Omental fat pad (tissue), 4 donors: ENCODE measurements at places on chromosomes 4 and X.

- DNase-seq: no peak
Measured at GRCh38 chr4:970854-971520, 2.4 kb downstream of the DGKQ start.

DNA sequence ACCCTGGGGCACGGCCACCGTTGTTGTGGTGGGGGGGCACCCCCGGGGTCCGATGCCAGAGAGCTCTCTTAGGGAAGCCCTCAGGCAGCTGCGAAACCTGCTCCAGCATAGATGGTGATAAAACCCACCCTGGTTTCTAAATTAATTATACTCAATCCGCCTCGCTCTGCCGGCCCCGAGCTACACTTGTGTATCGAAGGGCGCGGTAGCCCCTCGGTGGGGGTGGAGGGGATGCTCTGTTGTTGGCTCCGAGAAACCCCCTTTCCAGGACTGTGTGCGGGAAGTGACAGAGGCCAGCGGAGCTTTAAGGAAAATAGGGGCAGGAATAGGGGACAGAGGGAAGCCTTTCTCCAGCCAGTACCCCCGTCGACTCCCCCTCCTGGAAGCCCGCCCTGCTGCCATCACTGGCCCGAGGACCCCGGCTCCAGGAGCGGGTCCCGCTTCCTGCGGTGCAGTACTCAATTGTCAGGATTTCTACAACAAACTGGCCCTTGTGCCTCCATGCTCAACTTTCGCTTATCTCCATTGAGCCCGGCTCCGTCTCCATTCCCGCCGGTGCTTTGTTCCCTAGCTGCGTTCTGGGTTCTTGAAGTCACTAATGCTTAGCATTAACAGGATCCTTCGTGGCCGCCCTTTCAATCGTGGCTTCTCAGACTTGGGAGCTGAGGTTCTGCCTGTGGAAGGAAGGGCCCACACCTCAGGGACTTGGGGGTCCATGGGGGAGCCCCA lies 408.2 kb downstream of the BCOR start:
- no peak for DNase-seq

- DNase-seq: no peak
Measured at GRCh38 chrX:97763391-97763790, 879.7 kb downstream of the RPA4 start.

- no peak for DNase-seq
Measured at GRCh38 chrX:28398342-28398741, 188.9 kb upstream of the IL1RAPL1 start.

DNA sequence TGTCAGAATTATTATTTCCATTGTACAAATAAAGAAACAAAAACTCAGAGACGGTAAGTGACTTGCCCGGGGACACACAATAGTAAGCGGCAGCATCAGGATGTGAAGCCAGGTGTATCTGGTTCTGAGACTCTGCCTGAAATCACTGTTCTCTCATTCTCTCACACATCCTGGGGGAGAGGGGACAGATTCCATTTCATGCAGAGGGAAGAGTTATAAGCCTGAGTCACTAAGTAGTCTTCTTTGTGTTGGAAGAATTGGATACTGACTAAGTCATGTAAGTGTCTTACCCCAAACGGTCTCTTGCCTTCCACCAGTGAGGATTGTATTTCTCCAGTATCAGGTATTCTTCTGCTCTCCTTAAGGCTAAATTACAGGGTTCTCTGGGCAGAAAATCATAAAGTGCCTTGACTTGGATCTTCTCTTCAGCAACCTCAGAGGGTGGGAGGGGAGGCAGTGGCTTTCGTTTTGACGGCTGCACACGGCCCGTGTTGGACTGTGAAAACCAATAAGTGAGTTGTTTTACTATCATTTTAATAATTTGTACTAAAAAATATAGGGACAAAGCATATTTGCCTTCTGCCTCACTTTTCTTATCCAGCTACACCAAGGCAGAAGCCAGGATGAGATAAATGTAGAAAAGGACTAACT lies 21.9 kb downstream of the TXK start:
- no peak for DNase-seq

- DNase-seq: no peak
Measured at GRCh38 chr4:109410776-109411175, 22.8 kb upstream of the SEC24B start.

DNA sequence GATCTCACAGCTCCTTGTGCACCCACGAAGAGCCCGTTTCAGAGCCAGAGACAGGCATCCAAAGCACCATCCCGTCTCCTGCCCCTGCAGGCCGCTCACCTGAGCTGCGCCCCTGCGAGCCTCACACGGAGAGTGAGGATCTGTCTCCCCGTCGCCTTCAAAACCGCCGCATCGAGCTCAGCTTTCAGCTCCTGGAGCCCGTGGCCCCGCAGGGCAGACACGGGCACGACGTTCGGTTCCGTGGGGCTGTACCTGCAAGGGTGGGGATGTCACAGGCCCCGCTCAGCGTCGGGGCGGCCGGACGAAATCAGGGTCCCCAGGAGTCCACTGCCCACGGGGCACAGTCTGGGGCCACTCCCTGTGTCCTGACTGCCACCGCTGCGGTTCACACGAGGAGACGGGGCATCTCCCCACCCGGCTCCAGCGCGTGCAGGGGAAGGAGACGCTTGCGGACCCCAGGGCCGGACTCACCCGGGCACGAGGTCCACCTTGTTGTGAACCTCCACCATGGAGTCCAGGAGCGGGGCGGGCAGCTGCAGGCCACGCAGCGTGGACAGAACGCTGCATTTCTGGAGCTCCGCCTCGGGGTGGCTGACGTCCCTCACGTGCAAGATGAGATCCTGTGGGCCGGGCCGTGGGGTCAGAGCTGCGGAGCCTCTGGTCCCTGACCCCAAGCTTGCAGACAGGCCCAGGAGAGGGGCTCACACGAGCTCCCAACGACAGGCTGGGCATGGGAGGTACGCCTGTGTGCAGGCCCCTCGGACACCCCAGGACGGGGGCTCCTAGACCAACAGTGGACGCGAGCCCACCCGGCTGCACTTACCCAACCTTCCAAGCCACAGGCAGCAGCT lies 11.1 kb downstream of the GTPBP6 start:
- DNase-seq: no peak

DNA sequence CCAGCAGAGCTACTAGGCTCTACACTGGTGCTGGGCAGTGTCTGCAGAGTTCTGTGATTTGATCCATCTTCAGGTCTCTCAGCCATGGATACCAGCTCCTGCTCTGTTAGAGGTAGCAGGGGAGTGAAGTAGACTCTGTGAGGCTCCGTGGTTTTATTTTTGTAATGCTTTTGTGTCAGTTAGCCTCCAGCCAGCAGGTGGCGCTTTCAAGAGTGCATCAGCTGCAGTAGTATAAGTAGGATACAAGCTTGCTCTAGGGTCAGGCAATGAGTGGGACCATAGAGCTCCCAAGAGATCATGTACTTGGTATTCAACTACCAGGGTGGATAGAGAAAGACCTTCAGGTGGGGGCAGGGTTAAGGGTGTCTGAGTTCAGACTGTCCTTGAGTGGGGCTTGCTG lies 362.5 kb upstream of the TRAM1L1 start:
- DNase-seq: no peak

DNA sequence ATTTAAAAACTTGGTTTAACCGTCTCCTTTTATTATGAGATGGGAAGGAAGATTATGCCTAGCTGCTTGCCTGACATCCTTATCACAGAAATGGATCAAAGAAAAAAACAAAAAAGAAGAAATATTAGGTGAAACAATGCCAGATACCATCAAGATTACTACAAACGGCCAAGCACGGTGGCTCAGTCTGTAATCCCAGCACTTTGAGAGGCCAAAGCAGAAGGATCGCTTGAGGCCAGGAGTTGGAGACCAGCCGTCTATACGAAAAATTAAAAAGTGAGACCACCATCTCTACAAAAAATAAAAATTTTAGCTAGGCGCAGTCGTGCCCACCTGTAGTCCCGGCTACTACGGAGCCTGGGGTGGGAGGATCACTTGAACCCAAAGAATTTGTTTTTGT lies 2.3 kb downstream of the FRYL start:
- DNase-seq: no peak

GRCh38 chrX:119784747-119785446 lies 6.5 kb downstream of the RPL39 start:
- no peak for DNase-seq

DNA sequence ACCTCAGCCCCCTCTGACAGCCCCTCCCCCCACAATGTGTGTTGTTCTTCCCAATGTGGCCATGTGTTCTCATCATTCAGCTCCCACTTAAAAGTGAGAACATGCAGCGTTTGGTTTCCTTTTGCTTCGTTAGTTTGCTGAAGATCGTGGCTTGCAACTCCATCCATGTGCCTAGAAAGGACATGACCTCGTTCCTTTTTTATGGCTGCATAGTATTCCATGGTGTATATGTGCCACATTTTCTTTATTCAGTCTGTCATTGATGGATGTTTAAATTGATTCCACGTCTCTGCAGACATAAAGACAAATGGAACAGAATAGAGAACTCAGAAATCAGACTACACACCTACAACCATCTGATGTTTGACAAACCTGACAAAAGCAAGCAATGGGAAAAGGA lies 46.0 kb downstream of the ARX start:
- no peak for DNase-seq

DNA sequence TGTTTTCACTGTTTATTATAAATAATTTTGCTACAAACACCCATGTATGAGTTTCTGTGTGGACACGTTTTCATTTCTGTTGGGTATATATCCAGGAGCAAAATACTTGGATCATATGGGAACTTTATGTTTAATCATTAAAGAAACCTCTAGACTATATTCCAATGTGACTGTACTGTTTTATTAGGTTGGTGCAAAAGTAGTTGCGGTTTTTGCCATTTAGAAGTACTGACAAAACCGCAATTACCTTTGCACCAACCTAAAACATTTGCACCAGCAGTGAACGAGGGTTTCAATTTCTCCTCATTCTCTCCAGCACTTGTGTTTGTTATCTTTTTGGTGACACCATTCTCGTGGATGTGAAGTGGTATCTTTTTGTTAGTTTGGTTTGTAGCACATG lies 565.0 kb downstream of the TRIML1 start:
- DNase-seq: no peak

GRCh38 chr4:77154761-77155499 lies 2.1 kb upstream of the CCNG2 start:
- DNase-seq: no peak

DNA sequence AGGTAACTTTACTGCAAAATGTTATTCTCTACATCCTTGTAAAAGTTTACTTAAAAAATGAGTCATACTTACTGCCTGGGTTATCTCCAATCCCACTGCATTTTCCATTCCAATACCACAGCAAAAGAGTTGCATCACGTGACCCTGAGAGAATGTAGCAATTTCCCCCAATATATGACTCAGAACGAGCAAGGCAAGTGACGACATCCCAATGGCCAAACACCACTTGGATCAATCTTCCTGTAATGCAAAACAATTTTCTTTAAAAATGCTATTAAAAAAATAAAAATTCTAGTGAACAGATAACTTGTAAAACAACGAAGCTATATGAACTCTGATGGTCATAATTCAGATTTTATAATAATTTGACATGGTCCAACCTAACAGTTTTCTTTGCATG lies 224.3 kb downstream of the DCLK2 start:
- DNase-seq: no peak

- no peak for DNase-seq
Measured at GRCh38 chrX:78123190-78123589, 16.3 kb downstream of the TAF9B start.

- no peak for DNase-seq
Measured at GRCh38 chr4:105343146-105343931, 130.5 kb downstream of the PPA2 start.

- no peak for DNase-seq
Measured at GRCh38 chrX:153245288-153245731, 66.2 kb downstream of the MAGEA1 start.

- DNase-seq: no peak
Measured at GRCh38 chr4:26241179-26241578, 79.6 kb upstream of the RBPJ start.

- peak; percentile 52 for DNase-seq
Measured at GRCh38 chr4:2792711-2793585, at the start of gene SH3BP2. TSS of gene SH3BP2 (plus strand) at chr4:2793085. CDS start at chr4:2820618, 27,533 bp downstream.

GRCh38 chr4:135949931-135950330 lies 1582.4 kb downstream of the PCDH18 start:
- DNase-seq: no peak

GRCh38 chr4:155948541-155948940 lies 5.1 kb downstream of the CTSO start:
- no peak for DNase-seq

- DNase-seq: no peak
Measured at GRCh38 chr4:85147481-85148076, 181.1 kb upstream of the WDFY3 start.

GRCh38 chrX:150779385-150779784 lies 86.2 kb downstream of the MTMR1 start:
- DNase-seq: no peak

DNA sequence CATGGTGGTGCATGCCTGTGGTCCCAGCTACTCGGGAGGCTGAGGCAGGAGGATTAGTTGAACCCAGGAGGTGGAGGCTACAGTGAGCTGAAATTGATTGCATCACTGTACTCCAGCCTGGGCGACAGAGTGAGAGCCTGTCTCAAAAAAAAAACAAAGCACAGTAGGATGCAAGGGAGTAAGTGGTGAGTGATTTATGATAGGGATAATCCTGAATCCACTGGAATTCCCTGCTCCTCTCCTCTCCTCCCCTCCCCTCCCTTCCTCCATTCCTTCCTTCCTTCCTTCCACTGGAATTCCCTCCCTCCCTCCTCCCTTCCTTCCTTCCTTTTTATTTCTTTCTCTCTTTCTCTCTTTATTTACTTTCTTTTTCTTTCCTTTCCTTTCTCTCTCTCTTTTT lies 40.9 kb upstream of the NKRF start:
- no peak for DNase-seq

GRCh38 chrX:130330706-130331105 lies 9.0 kb upstream of the SLC25A14 start:
- no peak for DNase-seq

DNA sequence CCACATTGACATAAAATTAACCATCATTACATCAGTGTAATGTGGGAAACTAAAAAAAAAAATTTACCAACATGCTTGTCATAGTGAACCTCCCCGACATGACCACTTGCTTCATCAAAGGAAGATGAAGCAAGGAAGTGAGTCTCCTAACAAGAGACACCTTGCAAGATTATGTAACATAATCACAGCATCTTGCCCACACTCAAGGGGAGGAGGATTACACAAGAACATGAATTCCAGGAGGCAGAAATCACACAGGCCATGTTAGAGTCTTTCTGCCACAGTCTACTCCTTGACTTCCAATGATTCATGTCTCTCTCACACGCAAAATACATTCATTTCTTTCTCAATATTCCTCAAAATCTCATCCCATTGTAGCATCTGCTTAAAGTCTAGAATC lies 93.3 kb downstream of the AKAP4 start:
- DNase-seq: no peak
